ENCODE measurements at places on chromosomes 4 and X.

GRCh38 chr4:2825740-2826139 is 17.9 kb upstream of the ADD1 start:
- no peak for DNase-seq

GRCh38 chr4:38170338-38171169 is 210.4 kb downstream of the PTTG2 start:
- DNase-seq = no peak

DNA sequence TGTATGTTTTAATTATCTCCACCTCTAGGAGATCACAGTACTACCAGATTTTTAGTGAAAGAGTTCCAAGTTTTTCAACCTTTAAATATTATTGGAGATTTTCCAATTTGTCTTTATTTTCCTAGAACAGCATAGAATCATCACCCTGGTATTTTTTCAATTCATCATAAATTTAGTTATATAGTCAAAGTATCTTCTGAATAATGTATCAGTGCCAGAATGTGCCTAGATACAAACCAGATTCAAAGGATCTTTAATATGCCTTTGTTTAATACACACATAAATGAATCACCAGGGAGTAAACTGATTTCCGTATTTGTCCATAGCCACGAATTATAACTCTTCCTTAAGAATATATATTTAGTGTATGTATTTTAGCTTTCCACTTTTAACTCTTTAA is 1373.1 kb downstream of the STIM2 start:
- no peak for DNase-seq

- peak; percentile 65 for DNase-seq
These were observed 1071.8 kb downstream of the FAT4 start for GRCh38 chr4:126386512-126386911.

DNA sequence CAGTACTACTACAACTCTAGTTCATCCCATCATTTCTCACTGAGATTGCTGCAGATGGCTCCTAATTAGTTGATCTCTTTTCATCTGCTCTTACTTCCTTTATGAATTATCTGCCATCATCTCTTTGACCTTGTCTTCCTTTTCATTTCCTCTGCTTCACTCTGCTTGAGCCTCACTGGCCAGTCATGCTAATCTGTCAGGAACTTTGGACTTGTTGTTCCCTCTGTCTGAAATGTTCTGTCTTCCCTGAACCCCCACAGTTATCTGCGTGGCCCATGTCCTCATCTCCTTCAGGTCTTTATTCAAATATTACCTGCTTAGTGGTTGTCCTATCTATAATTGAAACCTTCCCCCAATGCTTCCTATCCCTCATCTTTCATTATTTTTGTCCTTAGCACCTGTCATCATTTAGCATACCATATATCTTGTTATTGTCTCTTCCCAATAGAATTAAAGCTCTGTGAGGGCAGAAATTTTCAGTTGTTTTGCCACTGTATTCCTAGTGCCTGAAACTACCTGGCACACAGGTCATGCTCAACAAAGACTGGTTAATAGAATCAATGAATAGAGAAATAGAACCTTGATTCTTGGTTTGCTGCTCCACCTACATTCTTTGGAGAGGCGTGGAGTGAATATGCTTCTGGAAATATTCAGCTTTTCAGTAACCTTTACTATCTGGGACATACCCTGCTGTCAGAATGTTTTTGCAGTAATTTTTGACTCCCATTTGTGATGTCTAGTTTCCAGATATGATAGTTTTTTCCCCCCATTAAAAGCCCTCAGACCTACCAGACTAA is 5.0 kb downstream of the SLC4A4 start:
- DNase-seq = no peak

All from astrocyte of the spinal cord (primary cell).